ENCODE measurements at places on chromosomes 11 and 22.

DNA sequence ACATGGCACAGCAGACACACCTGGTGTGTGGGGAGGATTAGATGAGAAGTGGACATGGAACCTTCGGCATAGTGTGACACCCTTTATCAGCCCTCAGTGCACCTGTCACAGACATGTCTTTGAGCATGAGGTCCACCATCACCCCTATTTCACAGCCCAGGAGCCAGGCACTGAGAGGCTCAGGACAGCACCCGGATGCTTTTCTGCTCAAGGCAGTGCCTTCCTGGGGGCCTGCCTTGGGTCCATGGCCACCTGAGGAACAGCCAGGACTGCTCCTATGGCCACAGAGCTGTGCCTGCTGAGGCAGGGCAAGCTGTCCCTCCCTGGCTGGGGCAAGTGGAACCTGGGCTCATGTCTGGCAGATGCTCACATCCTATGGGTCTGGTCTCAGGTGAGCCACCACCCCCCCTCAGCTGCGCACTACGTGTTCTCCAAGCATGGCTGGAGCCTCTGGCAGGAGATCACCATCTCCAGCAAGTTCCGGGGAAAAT, 75.8 kb downstream of the MORC2 start:
- DNase-seq = no peak

GRCh38 chr11:44936951-44937543, 13.6 kb downstream of the TP53I11 start:
- DNase-seq = no peak

GRCh38 chr22:25404556-25404927, 159.9 kb upstream of the GRK3 start:
- no peak for DNase-seq

- no peak for DNase-seq
These were observed 55.0 kb downstream of the MYH9 start for GRCh38 chr22:36332623-36333332.

DNA sequence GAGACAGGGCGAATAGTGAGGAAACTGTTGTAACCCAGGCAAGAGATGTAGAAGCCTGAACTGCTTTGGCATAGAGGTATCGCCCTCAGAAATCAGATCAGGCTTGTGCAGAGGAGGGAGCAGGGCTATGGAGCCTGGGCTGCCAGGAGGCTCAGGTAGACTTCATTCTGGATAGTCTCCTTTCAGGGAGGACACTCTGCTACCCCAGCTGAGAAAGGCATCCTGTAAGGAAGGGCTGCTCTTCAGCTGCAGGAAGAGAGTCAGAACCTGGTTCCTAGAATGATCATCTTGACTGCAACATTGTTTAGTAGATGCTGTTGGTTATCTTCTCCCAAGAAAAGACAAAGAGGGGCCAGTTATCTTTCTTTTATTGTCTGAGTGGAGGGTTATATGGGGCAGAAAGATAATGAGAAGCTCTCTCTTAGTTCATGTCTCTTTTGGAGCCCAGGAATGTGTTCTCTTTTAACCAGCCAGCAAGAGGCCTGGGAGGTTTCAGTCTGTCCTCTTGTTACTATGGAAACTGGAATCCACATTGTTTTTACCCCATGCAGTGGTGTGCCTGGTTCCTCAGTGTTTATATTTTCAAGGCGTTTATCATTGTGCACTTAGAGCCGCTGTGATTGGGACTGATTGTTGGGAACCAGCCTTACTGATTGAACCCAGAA, 95.7 kb downstream of the STIM1 start:
- DNase-seq = no peak

GRCh38 chr22:37909766-37910165, 3.7 kb downstream of the MICALL1 start:
- DNase-seq = no peak

DNA sequence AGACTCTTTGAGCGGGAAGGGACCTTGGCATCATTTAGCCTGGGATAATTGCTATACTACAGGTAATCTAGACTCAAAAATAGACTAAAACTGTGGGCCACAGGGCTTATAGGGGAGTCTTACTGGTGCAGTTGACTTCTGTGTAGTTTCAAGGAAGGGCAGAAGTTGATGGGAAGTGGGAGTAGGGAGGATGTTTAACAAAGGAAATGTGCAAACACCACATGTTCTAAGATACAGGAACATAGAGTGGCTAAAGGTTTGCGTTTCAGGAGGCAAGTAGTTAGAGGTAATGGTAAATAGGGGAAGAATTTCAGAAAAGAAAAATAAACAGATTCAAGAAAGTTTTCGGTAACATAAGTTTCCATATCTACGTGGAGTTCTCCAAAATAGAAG, 14.4 kb upstream of the SORL1 start:
- DNase-seq = no peak

DNA sequence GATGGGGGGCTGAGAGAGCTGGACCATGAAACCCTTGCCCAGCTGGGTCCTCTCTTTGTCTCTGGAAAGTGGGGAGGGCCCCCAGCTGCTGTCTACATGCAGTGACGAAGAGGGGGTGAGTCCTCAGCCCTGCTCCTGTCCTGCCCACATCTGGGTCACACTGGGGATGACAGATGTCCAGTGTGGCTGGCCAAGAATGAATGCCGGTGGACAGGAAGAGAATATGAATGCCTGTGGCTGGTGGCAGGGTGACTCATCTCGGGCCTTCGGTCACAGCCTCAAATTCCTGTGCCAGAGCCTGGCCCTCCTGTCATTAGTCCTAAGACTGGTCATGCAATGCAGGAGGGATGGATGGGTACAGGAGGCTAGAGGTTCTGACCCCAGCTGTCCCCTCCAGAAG, 2.2 kb upstream of the PNPLA3 start:
- DNase-seq = no peak

GRCh38 chr11:47943721-47944586, 36.4 kb upstream of the PTPRJ start:
- DNase-seq = no peak

DNA sequence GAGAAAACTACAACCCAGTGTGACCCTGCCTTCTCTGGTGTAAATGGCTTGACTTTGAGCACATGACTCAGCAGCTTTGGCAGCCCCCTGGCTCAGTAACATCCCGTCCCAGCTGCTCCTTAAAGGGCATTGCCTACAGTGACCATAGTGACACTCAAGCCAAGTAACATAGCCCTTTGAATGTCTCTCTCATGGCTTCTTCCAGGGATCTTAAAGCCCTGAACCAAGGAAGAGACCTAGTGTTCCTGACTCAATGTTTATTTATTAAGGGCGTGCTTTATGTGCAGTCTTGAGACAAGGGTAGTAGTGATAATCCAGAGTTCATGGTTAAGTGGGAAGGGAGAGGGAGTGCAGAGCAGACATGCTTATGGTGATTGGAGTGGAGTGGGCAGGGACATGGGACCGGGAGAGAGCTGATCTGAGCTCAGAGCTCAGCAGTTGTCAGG, 125.7 kb downstream of the PARVA start:
- DNase-seq = no peak

GRCh38 chr11:129346916-129347315, 28.7 kb upstream of the BARX2 start:
- DNase-seq = no peak

DNA sequence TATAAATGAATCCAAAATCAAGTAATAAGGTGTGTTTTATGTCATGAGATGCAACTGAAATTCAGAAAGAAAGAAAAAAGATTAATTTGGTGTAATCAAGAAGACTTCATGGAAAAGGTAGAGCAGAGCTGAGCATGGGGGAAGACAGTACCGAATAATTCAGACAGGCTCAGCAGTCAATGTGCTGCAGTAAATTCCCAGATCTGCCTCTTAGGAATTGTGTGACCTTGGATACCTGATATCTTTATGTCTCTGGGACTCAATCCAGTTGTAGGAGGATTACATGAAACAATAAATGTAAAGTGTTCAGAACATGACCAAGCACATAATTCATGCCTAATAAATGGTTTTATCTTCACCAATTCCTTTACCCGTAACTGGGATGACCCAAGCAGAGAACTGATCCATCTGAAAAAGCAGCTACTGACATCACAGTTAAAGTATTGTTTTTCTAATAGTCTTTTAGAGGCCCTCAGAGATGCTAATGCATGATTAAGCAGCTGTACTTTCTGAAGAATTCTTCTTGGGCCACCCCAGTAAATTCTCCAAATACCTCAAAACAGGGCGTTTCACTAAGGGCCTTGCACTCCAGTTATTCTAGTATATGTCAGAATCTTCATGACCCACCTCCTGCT, 7.8 kb downstream of the MS4A12 start:
- no peak for DNase-seq

GRCh38 chr11:15730995-15731385, 616.3 kb downstream of the INSC start:
- no peak for DNase-seq

DNA sequence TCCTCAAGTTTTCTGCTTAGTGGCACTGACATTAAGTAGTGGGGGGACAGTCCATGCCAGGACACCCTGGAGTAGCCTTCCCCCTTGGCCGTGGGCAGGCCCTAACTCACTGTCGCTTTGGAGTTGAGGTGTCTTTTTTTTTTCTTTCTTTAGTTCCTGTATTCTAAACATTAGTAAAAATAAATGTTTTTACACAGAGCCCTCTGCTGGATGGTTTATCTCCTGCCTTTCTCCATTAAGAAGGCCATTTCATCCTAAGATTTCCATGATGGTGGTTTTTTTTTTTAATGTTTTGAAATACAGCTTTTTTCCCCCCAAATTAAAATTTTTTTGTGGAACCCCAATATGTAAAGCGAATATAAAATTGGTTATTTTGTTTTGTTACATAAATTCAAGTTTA, 1.8 kb upstream of the TIGD3 start:
- DNase-seq = no peak

DNA sequence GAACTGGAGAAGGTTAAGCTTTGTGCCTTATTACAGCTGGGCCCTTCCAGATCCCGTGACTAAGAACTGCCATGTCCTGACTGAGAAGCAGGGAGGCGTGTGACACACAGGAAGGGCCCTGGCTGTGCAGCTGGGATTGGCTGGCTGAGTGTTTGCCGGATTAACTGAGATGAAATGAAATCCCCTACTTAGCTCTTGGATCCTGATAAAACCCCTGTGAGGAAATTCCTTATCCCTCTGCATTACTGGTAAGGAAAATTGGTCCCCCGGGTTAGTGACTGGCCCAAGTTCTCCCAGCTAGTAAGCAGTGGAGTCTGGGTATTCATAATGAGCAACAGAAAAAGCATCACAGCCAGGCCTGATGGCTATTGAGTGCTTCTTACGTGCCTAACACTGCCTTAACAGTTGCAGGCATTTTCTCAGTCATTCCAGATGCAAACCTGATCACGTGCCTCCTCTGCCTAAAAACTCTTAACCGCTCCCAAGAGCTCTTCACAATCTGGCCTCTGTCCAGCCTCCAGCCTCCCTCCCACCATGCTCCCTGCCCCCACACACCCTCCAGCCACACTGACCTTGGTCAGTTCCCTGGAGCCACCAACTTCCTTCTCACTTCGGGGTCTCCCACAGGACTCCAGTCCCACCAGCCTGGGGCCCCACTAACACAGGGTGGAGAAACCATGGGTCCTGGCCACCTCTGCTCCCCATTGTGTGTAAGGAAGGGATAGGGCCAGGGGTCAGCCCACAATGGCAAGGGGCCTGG, 37.8 kb downstream of the ARRB1 start:
- DNase-seq = no peak

- no peak for DNase-seq
These were observed 19.2 kb downstream of the EIF3M start for GRCh38 chr11:32602657-32603415.

- no peak for DNase-seq
These were observed 5.2 kb downstream of the KCNJ5 start for GRCh38 chr11:128896356-128896755.

- DNase-seq = no peak
These were observed 278.1 kb downstream of the SWAP70 start for GRCh38 chr11:9941991-9942390.

DNA sequence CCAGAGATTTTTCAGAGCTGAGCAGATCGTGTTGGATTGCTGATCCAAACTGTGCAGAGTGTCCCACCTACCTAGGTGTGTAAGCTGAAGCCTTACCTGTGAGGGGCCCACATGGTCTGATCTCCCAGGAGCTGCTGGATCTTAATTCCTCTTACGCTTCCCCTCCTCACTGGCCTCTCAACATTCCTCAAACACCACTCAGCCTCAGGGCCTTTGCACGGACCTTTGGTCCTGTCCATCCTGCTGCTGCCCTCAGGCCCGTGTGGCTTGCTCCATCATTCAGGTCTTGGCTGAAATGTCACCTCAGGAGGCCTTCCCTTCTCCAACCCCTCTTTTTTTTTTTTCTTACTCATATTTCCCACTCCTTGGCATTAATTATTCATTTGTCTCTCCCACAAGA, 21.1 kb upstream of the RAB1B start:
- DNase-seq = no peak
